ENCODE measurements at places on chromosomes 6 and 20.

DNA sequence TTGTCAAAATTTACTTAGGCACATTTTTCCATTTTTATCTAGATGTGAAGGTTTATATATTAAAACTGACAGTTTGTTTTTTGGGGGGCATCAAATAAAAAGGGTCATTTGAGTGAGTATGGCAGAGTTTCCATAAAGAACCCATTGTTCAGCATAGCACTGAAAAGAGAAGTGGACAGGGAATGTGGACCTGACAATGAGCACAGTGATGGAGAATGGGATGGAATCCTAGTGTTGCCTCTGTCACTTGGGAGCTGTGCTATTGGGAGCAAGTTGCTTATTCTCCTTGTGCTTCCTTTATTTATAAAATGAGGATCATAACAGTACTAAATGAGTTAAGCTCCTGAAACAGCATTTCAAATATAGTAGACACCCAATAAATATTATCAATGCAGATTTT, 130.7 kb upstream of the SIM1 start:
- DNase-seq = no peak

- no peak for DNase-seq
Observed at GRCh38 chr6:21109391-21110178, 484.0 kb upstream of the SOX4 start.

- DNase-seq = peak; percentile 36
Observed at GRCh38 chr6:63352544-63353285, 32.9 kb upstream of the LGSN start.

DNA sequence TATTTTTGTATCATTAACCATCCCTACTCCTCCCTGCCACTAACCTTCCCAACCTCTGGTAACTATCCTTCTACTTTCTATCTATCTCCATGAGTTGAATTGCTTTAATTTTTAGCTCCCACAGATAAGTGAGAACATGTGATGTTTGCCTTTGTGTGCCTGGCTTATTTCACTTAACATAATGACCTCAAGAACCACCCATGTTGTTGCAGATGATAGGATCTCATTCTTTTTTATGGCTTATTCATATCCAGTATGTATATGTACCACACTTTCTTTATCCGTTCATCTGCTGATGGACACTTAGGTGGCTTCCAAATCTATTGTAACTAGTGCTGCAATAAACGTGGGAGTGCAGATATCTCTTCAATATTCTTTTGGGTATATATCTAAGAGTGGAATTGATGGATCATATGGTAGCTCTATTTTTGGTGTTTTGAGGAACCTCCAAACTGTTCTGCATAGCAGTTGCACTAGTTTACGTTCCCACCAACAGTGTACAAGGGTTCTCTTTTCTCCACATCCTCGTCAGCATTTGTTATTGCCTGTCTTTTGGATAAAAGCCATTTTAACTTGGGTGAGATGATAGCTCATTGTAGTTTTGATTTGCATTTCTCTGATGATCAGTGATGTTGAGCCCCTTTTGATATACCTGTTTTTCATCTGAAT, 201.4 kb downstream of the ARHGAP18 start:
- DNase-seq = no peak

DNA sequence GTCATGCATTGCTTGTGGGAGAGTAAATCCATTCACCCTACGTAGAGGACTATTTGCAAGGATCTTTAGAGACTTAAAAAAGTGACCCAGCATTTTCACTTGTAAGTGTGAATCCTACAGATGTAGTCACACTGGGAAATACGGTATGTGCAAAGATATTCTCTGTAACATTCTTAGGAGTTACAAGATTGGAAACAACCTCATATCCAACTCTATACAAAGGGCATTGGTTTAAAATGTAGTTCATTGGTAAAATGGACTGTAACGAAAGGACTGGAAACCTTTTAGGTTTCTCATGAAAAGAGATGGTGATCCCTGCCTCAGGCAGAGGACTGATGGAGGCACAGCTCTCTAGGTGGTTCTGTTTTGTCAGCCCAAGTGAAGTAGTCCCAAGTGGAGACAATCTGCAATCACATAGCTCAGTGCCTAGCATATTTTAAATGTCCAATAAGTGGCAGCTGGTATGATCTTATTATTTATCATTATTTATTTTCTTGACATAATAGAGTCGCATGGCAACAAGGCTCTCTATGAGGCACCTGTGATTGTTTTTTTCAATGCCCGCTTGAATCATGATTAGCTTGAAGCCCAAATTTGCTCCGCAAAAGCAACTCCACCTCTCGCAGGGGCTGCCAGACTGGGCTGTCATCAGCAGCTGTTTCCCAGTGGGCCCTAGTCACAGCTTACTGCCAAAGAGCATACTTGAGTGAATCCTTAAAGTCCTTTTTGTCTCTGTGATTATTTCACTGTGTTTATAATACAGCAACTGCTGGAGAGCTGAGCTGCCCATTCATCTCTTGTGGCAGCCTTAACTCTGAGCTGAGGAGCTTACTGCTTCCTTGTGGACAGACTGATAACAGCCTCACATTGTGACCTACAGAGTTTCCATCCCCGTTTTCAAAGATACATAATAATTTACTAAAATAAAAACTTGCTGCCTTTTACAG, 19.8 kb upstream of the ENPP1 start:
- no peak for DNase-seq

DNA sequence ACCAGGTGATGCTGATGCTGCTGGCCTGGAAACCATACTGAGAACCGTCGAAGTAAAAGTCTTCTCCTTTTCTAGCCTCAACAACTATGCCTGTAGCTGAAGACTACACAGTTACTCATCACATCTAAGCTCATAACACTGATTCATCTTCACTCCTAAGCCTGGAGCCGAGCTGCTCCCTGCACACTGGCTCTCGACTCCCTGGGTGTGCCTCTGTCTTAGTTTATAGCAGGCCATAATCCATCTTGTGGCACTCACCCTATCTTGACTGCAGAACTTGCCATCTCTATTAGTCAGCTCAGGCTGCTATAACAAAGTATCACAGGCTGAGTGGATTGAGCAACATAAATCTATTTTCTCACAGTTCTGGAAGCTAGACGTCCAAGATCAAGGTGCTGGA, 191.0 kb downstream of the UNC5CL start:
- no peak for DNase-seq

DNA sequence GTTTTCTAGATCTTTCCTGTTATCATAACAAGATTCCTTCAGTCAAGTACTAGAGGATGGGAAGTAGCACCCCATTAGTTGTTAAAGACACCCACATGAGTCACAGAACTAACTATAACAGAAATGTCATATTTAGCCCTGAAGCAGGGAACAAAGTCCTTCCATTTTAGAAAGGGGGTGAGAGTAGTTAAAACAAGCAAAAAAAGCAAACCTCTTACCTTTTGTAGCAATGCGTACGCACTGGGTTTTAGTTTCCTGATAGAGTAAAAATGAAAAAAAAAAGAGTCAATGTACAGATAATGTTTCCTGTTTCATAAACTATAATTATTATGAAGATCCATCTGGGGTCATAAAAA, 163.7 kb upstream of the THEMIS start:
- DNase-seq = no peak

- DNase-seq = no peak
Observed at GRCh38 chr6:36018339-36018738, 6.1 kb downstream of the SLC26A8 start.

DNA sequence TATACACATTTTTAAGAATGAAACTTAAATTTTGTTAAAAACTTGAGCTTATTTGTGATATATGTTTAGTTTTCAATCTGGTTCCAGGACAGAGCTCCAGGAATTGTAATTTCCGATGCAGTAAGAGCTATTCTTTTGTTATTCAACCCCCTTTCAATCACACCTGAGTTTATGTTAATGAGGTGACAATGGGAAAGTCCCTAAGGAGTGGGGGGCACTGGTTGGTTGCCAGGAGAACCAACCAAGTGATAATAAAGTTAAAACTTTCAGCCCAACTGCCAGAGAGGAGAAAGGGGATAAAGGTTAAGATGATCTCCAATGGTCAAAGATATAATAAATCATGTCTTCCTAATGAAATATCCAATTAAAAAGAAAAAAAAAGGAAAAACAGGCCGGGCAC, 19.8 kb downstream of the MDN1 start:
- no peak for DNase-seq

DNA sequence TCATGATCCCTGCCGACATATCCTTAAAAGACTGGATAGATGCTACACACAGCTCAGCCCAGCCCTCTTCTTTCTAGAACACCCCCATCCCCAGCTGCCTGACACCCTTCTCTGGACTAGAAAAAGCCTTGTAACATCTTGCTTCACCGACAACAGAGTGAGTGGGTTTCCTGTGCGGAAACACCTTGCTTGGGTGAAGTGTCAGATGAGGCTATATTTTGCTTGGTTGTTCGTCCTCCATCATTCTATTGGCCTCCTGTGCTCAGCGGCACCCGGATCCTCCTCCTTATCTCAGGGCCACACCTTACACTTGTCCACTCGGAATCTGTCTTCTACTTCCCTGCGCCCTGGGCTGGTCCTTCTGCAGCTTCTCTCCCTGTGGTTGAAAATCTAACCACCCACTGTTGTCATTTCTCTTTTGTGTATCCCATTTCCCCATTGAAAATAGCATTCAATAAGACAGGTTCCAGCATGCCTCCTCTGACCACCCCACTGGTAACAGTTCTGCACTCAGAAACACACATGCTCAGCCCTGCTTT, 101.3 kb upstream of the MLN start:
- DNase-seq = no peak

DNA sequence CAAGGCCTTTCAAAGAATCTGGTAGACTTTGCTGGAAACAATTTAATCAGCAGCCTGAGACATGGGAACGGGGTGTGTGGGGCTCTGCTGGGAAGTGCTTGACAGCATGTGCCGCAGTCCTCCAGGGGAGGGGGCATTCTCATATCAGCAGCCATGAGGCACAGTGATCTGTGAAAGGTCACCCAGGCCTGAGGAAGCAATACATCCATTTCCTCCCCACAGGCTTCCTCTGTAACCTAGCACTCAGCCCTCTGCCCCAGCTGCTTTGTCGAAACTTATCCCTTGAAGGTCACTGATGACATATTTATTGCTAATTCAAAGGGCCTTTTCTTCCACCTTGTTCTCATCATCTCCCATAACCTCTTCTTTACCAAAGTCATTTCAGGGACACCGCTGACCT, 103.3 kb downstream of the TNFAIP3 start:
- DNase-seq = no peak
